ENCODE measurements at places on chromosomes 6 and 20.

- DNase-seq, result no peak
These were observed 465.2 kb upstream of the CITED2 start for GRCh38 chr6:139839506-139840156.

DNA sequence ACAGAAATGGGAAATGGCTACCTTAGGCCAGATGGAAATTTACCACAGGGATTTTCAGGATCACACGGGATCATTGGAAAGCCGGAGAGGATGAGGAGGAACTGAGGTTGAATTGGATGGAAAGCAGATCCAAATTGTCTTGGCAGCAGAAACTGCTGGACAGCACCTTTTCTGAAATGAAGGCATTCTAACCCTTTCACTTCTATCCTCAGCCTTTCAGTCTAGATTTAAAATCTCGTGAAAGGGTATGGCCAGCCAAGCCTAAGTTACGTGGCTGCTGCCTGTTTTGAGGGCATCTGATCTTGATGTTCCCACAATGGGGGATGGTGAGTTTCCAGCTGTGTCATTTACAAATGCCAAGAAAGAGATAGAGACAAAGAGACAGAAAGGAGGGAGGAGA lies 358.2 kb downstream of the KIF16B start:
- no peak for DNase-seq

DNA sequence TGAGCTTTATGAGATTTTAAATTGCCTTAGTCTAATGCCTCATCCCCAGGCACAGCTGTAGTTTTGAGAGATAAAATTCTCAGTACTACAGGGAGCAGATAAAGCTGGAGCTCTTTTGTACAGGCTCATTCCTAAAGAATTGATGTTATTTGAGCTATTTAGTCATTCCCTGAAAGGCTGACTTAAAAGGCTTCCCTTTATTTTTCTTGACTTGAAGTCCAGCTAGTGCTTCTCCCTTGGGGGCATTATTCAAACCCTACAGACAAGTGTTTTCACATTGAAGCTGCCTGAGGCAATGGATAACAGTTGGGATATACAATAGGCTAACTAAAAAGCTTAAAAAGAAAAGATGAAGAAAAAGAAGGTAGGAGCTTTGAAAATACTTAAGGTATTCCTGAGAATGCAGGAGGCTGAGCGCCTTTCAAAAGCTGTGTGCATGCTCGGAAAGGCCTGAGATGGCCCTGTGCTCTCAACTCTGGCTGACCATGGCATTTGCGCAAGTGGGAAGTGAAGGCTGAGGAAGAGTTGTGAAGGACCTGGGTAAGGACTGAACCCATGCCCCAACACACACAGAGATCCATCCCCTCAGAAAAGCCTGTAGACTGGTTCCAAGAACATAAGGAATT lies 315.1 kb downstream of the SMOC2 start:
- DNase-seq, result no peak

- no peak for DNase-seq
These were observed 20.9 kb upstream of the SPO11 start for GRCh38 chr20:57308451-57309271.

DNA sequence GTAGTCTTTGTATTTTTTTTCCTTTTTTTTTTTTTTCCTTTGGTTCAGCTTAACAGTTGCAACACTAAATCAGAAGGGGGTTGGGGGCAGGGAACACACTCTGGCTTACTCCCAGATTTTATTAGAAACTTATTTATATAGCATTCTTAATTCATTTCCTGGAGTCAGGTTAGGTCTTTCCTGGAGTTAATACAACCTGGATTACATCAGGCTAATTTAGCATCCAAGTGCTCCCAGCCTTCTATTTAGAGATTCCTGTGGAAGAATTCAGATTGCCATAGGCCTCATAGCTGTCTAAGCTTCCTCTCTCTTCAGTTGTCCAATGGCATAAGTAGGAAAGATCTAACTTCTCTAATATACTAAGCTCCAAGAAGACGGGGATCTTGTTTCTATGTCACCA lies 35.8 kb upstream of the PKHD1 start:
- DNase-seq, result no peak

GRCh38 chr6:108115598-108116058 lies 41.1 kb upstream of the OSTM1 start:
- DNase-seq, result peak; percentile 65

DNA sequence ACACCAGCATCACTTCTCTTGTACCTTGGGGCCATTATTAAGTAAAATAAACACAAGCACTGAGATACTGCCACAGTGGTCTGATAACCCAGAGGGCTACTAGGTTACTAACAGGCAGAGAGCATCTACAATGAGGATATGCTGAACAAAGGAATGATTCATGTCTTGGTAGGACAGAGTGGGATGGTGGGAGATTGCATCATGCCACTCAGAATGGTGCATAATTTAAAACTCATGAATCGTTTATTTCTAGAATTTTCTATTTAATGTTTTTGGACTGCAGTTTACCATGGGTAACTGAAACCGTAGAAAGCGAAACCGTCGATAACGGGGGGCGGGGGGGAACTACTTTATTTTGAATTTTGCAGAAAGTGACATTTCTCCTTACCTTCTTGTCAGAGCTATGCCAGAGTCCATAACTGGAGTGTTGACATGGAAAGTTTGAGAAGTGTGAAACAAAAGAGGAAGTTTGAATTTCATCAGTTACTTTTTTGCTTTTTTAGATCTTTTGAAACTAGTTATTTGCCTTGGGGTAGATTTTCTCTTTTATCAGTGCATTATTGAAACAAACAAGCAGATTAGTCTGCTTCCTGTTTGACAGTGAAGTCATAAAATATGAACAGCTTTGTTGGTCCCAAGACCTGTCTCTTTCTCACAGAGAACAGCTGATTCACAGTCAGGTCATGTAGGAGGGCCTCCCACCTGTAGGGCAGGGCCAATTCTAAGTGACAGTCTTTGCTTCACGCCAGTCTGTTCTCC lies 124.9 kb downstream of the KLHL32 start:
- no peak for DNase-seq

DNA sequence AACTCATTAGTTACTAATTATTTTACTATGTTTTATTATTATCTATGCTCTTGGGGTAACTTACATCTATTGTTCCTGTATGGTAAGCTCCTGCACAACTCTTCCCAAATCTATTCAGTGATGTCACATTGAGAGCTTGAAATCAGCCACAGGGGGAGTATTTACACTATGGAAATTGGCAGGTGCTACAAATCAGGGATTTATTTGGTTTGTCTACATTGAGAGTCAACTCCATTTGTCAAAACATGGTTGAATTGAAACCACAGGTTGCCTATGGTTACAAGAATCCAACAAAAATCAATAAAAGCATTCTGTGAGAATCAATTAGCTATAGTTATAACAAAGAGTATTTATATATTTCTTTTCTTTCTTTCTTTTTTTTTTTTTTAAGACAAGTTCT lies 3.9 kb upstream of the FITM2 start:
- no peak for DNase-seq

- no peak for DNase-seq
These were observed 7.0 kb downstream of the MYT1 start for GRCh38 chr20:64171211-64171610.

GRCh38 chr20:24789877-24790276 lies 159.2 kb upstream of the CST7 start:
- DNase-seq, result no peak

- peak; percentile 75 for DNase-seq
These were observed 25.1 kb upstream of the KIAA0408 start for GRCh38 chr6:127484212-127484863.

- DNase-seq, result no peak
These were observed 42.2 kb downstream of the SUN5 start for GRCh38 chr20:32962053-32962452.

DNA sequence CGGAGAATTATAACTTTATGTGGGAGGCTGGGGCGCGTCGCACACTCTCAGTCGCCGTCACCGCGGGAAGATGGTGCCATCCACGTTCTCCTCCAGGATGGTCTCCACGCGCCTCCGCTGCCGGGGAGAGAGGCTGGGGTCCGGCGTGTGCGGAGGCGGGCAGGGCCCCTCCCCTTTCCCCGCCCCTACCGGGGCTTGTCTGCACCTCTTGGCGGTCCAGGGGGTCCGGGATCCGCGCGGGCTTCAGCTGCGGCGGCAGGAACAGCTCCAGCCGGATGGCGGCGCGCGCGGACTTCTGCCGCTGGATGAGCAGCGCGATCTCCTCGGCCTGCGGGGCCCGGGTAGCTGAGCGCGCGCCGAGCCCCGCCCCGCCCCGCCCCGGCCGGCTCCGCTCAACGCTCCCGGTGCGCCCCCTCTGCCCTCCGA lies 807 bp downstream of the LKAAEAR1 start:
- peak; percentile 77 for DNase-seq

- no peak for DNase-seq
These were observed 86.2 kb downstream of the CFAP61 start for GRCh38 chr20:20138301-20139064.

GRCh38 chr20:61752576-61752975 lies 313.1 kb downstream of the TAF4 start:
- no peak for DNase-seq

- DNase-seq, result peak; percentile 64
These were observed 102.6 kb downstream of the PERP start for GRCh38 chr6:138004430-138005287.

GRCh38 chr6:36387440-36388303 lies at the start of gene ETV7:
TSS of gene ETV7 (minus strand) at chr6:36387669. CDS start at chr6:36387541, 128 bp downstream.
- DNase-seq, result peak; percentile 20

GRCh38 chr6:79810185-79810705 lies 137.1 kb downstream of the ELOVL4 start:
- DNase-seq, result no peak
